ENCODE measurements at places on chromosomes 6 and 20.

- DNase-seq: no peak
Measured at GRCh38 chr20:38987777-38988176, 25.6 kb downstream of the DHX35 start.

GRCh38 chr20:63696306-63696627 lies 185 bp upstream of the TNFRSF6B start:
- no peak for DNase-seq

DNA sequence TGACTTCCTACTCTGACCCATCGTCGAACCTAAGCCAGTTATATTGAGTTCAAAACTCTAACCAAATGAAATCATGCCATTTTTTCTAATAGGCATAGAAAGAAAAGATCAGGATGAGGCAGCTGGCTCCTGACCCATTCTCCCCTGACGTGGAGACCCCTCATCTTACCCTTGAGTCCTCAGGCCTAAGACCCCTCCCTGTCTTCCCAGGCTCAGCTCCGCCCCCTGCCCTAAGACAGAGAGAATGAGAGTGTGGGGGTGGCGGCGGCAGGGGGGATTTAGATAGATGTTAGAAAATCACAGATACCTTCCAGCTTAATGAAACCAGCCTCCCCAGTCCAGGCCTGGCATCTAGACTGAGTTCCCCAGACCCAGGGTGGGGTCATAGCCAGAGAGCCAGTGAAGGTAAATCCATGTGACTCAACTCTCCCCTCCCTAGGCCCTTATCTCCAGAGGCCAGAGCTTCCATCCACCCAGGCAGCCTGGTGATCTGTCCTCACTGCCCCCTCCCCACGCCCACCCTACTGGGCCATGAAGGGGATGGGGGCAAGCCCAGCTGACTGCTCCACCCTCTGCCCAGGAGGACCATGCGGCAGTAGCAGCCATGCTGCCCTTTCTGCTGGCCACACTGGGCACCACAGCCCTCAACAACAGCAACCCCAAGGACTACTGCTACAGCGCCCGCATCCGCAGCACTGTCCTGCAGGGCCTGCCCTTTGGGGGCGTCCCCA lies 6.8 kb downstream of the TMEM63B start:
- DNase-seq: no peak

GRCh38 chr6:136208783-136209182 lies 41.3 kb downstream of the MTFR2 start:
- DNase-seq: no peak

DNA sequence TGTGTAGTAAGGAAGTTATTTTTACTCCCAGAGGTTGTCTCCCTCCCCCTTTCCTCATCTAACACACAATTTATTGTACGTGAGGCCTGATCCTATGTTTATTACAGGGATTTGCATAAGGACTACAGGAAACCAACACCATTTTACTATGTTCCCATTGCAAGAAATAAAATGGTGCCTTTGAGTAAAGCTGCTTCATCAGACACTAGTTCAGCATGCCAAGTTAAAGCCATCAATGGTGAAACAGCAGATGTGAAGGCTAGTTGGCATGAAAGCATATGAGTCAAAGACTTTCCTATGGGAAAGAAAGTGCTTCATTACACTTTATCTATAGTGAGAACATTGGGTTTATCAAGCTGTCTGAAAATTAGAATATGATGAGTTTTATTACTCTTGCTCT lies 543.0 kb downstream of the GRIK2 start:
- DNase-seq: no peak

DNA sequence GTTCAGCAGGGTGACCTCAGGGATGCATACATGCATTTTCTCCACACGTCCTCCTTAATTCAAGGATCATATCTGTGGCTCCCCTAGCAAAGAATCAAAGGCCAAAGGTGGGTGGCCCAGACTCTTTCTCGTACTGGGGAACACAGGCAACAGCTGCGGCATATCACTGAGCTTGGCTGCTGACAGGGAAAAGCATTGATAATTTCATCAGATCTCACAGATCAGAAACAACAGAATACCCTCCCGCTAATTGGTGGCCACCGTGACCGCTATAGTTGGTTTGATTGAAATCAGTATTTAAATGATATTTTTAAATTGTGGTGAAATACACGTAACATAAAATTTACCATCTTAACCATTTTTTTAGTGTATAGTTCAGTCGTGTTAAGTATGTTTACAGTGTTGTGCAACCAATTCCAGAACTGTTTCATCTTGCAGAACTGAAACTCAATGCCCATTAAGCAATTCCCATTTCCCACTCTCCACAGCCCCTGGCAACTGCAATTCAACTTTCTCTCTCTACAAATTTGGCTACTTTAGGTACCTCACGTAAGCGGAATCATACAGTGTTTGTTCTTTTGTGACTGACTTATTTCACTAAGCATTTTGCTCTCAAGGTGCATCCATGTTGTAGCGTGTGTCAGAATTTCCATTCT lies 74.7 kb upstream of the TMEM170B start:
- DNase-seq: no peak

DNA sequence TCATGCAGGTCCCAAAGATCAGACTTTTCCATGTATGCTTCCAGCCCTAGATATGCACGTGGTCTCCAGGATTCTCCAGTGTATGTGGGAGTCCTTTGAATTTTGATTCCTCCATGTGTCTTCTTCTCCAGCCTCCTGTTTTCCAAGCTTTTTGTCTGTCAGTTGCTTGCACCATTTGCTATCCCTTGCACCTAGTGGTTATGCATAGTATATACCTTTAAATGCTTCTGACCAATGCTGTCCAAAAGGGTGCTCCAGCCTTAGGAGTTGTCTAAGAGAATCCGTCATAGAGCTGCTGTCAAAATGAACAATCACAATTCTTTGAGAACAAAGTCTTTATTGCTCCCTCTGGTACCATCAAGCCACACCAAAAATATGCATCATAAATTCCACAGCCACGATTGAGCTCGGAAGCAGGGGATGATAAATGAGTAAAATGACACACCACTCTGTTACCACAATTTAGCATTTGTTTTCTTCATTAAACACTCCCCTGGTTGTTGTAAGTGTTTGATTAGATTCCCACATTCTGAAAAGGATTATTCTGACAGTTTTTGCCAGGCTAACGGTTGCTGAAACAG lies 706.2 kb upstream of the GJE1 start:
- peak; percentile 11 for DNase-seq

- no peak for DNase-seq
Measured at GRCh38 chr6:150634176-150634963, 34.7 kb downstream of the PLEKHG1 start.

DNA sequence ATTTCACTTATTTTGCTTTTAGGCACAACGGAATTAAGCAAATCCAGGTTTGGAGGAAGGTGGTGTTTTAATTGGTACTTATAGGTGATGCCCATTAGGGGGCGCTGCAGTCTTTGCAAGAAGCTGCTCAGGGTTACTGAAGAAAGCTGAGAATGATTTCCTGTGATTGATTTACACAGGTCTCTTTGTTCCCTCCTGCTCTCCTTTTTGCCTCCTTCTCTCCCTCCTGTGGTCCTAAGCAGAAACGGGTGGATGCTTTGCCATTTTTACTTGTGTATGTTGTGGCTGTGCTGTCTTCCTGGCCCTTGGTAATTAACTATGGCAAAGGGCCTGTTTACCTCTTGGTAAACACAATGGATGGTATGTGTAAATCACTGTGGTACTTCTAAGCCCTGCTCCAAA lies 97.8 kb downstream of the ANKS1A start:
- peak; percentile 76 for DNase-seq

DNA sequence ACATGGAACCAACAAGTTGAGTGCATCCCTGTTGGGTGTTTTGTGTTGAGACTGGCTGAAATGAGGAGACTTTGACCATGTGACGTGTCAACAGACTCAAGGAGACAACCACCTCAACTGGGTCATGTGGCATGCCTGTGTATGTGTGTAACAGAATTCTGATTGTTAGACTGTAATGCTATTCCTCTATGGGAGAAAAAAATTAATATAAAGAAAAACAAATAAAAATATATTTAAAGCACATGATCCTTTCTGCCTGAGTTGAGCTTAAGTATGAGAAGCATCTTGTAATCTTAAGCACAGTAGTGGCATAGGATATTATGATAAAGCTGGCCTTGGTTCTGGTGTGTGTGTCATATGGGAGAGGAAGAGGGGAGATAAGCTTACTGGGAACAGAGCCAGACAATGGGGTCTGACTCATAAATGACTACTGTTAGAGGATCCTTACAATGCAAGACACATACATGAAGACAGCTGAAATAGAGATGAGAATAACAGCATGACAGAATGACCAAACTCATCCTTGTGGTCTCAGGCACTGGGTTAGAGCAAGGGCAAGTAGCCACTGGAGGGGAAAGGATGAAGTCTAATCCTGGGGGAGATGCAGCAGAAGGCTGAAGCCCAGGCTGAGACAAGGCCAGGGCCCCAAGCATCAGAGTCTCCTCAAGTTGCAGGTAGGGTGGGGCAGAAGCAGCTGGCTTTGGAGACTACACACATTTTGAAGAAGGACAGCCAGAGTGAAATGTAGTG lies 9.2 kb downstream of the TP53INP2 start:
- peak; percentile 86 for DNase-seq

DNA sequence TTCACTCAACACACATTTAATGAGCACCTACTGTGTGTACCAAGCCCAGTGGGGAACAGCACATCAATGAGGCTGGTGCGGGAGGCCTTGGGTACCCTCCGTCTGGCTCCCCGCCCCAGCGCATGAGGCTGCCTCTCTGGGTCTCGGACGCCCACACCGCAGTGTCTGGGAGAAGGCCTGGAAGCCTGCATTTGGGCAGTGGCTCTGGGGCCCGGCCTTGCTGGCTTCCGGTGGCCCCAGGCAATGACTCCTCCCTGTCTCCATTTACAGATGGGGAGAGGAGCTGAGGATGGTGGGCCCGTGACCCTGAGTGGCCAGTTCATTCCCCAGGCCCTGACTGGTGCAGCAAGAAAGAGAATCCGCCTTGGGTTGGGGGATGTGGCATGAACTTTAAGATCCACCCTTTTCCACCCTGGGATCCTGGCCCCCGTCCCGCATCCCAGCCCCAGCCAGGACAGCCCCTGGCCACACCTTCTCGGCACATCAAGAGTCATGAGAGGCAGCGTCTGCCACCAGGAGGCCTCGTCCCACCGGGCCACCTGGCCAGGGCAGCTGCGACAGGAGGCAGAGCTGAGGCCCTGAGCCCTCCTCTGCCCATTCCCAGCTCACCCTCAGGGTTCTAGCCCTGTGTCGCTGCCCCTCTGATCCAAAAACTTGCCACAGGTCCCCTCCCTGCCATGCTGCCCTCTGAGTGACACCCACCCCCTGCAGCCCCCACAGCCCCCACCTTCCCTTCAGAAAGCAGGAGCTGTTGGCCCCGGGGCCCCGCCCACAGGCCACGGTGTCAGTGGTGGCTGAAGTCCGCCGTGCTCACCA lies 17.5 kb upstream of the MRGBP start:
- DNase-seq: no peak

DNA sequence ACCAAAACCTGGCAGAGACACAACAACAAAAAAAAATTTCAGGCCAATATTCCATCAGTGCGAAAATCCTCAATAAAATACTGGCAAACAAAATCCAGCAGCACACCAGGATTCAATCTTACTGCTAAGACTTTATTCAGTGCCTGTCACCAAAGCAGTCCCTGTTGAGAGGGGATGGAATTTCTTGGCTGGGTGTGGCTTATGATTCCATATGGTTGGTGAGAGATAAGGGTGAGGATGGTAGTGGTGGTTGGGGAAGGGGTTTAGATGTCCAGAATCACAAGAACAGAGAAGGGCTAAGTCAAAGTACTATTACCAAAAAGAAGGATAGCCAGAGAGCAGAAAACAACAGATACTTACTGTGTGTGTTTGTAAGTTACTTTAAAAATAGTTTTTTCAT lies 152.8 kb upstream of the SLC35B3 start:
- no peak for DNase-seq

- DNase-seq: peak; percentile 19
Measured at GRCh38 chr6:14031516-14031915, 86.1 kb upstream of the CD83 start.

DNA sequence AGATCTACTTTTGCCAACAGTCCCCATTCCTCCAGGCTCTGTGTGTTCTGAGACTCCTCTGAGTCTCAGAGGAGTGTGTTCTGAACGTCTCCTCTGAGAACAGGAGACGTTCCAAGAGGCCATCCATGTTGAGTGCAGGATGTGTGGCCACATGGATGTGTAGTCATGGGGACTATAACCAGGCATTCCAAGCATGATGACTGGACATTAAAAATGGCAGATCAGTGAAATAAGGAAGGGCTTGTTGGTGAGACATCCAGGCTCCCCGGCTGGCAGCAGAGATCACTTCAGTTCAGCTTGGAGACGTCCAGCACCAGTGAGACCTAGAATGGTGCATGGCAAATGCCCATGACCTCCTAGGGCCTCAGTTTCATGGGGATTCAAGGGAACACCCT lies 34.3 kb upstream of the POU5F1 start:
- DNase-seq: peak; percentile 26

DNA sequence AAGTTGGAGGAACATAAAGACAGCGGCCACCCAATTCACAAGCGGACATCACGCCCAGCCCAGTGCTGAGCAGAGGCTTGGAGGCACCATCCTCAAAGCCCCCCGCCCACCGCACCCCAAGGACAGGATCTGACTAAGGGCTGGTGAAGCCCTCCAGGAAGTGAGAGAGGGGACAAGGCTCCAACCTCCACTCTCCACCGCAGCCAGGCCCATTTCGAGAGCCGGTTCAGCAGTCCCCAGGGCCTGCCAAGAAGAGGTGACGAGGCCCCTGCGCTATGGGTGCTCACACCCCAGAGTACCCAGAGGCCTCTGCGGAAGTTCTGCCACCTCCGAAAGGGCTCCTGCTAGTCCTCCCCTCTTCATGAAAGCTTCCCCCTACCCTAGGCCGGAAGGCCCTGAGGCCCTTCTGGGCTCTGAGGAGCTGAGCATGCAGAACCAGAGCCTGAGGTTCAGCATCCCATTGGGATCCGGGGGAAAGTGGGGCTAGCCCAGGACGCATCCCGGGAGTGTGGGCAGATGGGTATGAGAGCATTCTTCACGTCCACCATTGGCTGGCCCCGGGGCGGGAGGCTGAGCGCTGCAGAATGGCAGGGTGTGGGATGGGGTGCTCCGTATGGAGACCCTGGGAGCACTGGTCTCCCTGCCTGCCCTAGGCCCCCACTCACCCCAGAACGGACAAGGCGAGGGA lies 2.5 kb downstream of the GRM4 start:
- no peak for DNase-seq

- DNase-seq: no peak
Measured at GRCh38 chr6:167146135-167146534, 11.6 kb downstream of the GPR31 start.

GRCh38 chr20:11063444-11063843 lies 389.6 kb upstream of the JAG1 start:
- DNase-seq: no peak

DNA sequence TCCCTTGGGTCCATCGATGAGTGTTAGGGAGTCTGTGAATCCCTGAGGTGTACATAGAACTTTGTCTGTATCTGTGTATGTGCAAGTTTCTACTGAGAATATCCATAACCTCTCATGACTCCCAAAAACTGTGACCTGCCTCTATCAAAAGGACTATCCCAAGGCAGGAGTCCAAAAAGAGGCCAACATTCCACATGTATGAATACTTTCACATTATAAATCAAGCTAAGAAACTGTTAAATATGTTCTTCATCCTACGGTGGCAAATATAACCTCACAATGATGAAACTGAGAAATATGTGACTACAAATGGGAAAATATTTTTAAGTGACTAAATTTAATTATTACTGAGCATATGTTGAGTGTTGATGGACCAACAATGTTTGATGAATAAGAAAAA lies 16.1 kb upstream of the STX11 start:
- peak; percentile 35 for DNase-seq

Measured in AG08395 (cell line).